ENCODE measurements at places on chromosomes 7 and 10.

DNA sequence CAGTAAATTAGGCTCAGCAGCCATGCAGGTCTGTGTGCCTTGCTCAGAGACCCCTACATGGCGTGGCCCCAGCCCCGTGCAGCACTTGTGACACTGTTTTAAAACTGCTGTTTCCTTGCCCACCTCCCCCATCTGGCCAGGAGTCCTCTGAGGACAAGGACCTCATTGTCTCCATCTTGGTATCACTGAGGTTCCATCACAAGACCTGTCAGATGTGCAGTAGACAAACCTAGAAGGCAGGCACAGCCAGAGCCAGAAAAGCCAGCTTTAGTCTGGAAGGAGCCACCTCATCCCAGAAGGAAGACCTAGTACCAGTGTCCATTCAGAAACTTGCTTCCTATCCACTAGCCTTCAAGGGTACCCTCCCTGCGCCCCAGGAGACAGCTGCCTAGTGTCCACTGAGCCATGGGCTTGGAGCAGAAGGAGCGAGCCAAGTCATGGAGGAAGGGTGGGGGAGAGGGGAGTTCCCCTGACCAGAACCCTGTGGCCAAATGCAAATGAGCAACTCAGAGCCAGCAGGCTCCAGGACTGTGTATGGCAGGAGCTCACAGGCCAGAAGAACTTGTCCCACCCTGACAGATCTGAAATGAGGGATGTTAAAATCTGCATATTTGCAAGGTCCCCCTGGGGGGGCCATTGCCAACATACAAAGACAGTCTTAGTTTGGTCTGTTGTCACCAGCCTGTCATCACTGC is 176.1 kb downstream of the SH3PXD2A start:
- no peak for DNase-seq

GRCh38 chr10:89829887-89830269 is 128.5 kb downstream of the KIF20B start:
- DNase-seq = no peak

DNA sequence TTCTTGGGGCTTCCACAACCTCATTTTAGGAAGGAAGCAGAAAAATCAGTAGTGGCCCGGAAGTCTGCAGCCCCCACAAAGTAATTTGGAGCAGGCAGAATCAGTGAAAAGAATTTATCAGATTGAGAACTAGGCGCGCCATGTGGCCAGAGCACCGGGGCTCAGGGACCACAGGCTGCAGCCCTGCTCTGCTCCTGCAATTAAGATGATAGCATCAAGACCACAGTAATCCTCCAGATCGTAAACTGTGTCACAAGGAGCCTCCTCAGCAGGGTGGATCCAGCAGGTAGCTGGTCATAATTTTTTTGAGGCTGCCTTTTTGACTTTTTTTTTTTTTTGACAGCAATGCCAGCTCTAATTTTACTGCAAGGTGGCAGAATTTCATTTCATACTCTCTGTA is 209.0 kb upstream of the ZMIZ1 start:
- DNase-seq = no peak

- DNase-seq = no peak
Observed at GRCh38 chr7:156684661-156685060, 44.1 kb downstream of the RNF32 start.
